Hepatocyte (in vitro differentiated cells): ENCODE measurements at places on chromosomes 1 and 21. TPM values are rescaled to one million over a fixed set of nuclear protein-coding genes. Genes with fewer than 3 reads are reported as not detected.

DNA sequence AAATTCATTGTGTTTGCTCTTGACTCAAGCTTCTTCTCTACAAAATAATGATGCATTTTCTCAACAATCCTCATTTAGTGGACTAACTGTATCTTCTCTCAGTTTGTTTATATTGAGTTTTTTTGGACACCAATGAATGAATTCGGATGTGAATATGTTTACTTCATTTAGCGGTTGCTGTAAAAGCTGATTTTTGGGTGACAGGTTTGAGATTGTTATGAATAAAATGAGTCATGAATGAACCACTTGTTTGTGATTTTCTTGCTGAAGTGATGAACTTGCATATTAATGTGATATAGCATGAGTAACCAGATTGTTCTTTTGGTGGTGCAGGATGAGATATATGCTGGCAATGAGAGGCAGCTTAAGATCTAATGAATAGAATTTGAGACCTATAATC is 3.1 kb downstream of the DNM3 start:
- no peak for DNase-seq

Gene LHX8
- 0.87 and 1.5 TPM in 2 replicates for total RNA-seq

Gene MAB21L3
- 0.24 and 0.47 TPM in 2 replicates for total RNA-seq

DNA sequence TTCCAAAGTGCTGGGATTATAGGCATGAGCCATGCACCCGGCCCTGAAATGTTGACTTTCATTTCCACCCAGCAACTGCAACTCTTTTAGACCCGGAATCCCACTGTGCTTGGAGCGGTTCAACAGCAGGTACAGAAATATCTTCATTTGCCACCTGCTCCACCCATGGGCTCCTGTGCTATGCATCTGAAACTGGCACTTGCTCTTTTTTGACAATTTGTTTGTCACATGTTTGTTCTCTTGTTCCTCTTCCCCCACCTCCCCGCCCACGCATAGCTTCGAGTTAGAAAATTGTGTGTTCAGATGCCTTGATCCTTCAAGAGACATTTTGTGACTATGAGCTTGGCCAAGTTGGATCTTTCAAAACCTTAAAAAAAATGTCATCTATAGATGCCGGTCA is 2.4 kb upstream of the IFNLR1 start:
- DNase-seq: no peak

Gene NIBAN1
- 11.1 and 11.5 TPM in 2 replicates for total RNA-seq

Gene GAS5
- 495 and 553 TPM in 2 replicates for total RNA-seq

DNA sequence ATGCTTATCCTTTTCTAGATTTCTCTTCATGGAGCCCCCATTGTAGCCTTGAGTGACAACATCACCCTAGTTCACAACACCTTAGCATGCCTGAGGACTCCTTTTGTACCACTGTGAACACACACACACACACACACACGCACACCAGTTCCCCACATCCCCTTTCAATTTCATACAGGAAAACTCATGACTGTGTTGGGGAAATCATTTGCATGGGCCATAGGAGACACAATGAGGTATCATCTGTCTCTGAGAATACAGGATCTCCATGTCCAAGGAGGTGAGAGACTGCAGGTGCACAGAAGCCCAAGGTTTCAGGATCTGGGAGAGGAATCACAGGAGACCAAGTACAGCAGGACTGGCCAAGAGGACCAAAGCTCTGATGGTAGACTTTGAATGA is 119.7 kb downstream of the TPTE start:
- no peak for DNase-seq

GRCh38 chr1:112997781-112998180 is 41.8 kb upstream of the SLC16A1 start:
- DNase-seq: peak; percentile 14

DNA sequence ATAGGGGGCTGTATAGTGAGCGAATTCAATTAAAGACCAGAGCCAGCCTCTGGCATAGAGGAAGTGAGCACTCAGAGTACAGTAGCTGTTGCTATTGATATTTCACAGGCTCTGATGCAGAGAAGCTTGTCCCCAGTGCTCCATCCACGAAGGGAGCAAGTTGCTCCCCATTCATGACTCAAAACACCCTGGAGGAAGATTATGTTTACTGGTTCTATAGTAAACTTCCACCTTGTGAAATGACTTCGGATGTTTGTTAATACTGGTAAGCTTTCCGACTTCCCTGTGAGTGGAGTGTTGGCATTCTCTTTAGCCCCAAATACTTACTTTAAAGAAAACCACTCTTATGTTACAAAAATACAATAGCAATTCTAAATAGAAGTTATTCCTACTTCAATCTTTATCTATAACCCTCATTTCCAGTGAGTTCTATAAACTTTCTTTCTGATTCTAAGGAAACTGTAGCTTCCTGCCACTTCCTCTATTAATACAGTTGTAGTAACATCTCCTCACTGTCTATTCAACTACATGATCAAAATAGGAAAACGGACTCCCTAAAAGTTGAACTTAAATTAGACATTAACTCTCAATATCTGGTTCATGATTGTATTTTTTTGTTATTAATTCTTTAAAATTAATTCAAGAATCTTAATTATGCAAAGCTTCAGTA is 46.4 kb downstream of the ZNF281 start:
- no peak for DNase-seq

DNA sequence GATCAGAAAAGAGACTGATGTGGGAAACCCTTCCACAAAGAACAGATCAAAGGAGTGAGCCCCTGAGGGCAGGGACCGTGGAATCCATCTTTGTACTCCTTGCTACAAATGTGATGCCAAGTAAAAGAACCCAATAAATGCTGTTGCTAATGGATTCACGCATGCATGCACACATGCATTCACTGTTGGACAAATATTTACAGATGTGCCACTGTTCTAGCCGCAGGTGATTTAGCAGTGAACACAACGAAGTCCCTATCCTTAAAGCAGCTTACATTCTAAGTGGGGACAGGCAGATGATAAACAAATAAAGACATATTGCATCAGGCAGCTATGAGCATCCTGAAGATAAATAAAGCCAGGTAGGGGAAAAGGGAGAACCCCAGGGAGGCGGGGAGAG is 67.8 kb downstream of the ITPKB start:
- DNase-seq: no peak

DNA sequence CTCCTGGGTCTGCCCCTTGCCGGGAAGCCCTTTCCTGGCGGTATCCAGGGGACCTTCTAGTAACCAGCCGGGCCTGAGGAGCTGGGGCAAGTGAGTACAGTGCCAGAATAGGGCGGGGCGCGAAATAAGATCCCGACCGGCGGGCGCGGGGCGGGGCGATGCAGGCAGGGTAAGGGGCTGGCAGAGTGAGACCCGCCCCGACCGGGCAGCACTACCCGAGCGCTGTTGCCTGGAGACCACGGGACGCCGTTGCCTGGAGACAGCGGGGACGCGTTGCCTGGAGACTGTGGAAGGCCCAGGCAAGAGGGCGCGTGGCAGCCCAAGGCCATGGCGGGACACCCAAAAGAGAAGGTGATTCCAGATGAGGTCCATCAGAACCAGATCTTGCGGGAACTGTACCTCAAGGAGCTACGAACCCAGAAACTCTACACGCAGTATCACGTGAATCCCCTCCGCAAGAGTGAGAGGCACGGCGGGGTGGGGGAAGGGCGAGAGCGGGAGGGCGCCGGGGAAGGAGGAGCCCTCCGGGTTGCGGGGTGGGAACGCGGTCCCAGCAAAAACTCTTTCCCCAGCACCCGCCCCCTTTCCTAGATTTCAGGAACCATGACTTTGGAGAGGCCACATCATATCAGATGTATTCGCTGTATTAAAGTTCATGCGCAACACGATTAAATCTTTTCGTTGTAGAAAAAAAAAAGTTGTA is 24.3 kb downstream of the EBNA1BP2 start:
- DNase-seq: peak; percentile 88

- DNase-seq: no peak
These were observed 411.7 kb downstream of the PTPRU start for GRCh38 chr1:29648026-29648425.

- no peak for DNase-seq
These were observed 7.5 kb upstream of the TTC22 start for GRCh38 chr1:54808443-54809207.

- no peak for DNase-seq
These were observed 4.4 kb upstream of the GBP4 start for GRCh38 chr1:89203166-89203565.

Gene MIXL1
- 0.07 TPM in 1 of 2 replicates, not detected in the other for total RNA-seq

Gene CELA2A
- 2.2 and 9.5 TPM in 2 replicates for total RNA-seq

GRCh38 chr1:17915511-17916197 is 160.5 kb downstream of the ACTL8 start:
- DNase-seq: no peak

- DNase-seq: no peak
These were observed 10.7 kb downstream of the THAP3 start for GRCh38 chr1:6635161-6635909.
